Activated T-cell treated with anti-CD3 and anti-CD28 coated beads, Interleukin-2, amount 50 U/mL, for 48 hours (primary cell): ENCODE measurements at places on chromosomes 1 and 21.

DNA sequence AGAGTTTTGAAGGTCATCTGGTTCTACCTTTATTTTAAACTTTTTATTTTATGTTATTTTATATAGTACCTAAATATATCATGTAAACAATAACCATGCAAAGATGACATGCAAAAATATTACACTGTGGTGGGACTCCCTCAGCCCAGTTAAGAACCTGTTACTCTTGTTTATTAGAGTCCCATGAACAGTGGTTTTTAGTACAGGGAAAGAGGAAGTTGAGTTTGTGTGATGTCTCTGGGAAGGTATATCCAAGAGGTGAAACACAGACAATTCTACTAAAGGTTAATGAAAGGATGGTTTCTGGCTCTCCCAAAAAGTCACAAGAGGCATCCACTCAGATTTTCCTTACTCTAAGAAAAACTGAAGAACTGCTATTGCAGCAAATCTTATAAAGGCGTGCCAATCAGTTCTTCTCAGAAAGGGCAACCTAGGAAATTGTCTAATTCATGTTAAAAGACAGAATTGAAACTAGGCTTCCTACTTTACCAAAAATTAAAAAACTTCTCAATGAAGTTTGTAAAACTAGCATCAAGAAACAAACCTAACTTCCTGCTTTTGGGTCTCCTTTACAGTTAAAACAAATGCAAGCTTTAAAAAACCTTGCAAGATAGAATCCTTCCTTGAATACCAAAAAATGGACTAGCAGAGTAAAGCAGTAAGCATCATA is 19.9 kb downstream of the GFI1 start:
- no peak for DNase-seq

GRCh38 chr1:182674346-182675246 is 9.8 kb downstream of the RGS8 start:
- DNase-seq, result no peak

- DNase-seq, result no peak
These were observed 241.7 kb downstream of the USH2A start for GRCh38 chr1:216181590-216181989.

DNA sequence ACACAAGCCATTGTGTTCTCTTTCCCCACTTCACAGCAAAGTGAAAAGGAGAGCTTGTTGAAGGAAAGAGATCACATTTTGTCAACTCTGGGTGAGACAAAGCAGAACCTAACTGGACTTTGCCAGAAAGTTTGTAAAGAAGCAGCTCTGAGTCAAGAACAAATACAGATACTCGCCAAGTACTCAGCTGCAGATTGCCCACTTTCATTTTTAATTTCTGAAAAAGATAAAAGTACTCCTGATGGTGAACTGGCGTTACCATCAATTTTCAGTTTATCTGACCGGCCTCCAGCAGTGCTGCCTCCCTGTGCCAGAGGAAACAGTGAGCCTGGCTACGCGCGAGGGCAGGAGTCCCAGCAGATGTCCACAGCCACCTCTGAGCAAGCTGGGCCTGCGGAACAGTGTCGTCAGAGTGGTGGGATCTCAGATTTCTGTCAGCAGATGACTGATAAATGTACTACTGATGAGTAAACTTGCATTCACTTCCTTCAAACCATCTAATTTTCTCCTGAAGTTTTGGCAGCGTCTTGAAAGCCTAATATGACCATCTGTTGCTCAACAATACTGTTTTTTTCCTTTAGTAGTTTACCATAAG is 43.7 kb downstream of the BACH1 start:
- peak; percentile 82 for DNase-seq

GRCh38 chr21:26148071-26148839 is 22.3 kb downstream of the APP start:
- DNase-seq, result no peak

DNA sequence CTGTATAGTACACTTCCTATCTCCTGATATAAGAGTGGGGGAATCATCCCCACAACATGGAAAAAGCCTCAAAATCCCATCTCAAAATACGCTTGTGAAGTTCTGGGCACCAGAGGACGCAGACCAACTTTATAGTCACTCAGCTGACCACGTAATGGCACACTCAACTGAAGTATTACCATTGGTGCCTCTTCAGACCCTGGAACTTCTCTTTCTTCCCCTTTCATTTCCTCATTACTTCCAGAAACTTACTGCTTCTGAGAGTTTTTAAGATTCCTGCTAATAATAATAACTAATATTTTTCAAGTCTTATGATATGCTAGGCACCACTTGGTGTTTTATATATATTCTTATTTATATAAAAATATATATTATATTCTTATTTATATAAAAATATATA is 202.6 kb downstream of the PTPRC start:
- DNase-seq, result no peak

DNA sequence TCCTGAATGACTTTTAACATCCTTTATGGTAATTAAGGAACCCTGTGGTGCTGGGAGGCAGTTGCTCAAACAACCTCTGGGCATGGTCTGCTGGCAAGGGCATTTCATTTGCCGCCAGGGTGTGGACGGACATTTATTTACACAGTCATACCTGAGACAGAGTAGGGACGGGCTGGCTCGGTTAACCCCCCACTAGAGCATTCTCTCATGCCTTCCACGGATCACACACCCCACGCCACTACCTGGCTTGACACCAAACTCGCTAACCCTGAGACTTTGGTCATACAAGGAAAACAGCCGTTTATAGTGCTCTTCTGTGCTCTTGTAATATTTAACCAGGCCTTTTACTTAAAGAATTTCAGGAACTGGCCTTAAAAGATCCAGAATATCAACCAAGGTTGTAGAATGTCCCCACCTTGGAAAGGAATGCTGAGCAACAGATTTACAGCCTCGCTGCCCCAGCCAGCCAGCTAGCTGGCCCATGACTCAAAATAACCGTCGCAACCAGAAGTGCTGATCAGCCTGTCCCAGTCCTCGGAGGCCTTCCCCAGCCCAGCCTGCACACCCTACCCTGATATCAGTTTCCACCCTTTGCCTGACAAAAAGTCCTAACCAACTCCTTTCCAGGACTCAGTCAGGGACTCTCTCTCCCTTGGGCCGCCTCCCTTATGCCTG is 6.5 kb upstream of the PDXK start:
- no peak for DNase-seq

DNA sequence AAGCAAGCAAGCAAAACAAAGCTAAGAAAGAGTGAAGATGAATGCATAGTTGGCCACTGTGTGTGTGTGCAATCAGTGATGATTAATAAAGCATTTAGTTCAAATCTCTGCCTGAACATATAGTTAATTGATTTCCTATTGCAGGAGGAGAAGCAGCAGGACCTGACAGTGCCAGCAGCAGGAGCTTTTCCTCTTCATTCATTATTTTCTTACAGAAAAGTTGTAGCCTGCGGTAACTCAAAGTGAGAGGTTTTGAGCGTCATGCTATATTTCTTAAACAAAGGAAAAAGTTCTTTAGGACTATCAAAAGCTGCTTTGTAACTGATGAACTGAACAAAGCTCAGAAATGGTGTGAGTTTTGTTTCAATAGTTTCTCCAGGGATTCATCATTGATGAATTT is 379.9 kb downstream of the PTBP2 start:
- no peak for DNase-seq

DNA sequence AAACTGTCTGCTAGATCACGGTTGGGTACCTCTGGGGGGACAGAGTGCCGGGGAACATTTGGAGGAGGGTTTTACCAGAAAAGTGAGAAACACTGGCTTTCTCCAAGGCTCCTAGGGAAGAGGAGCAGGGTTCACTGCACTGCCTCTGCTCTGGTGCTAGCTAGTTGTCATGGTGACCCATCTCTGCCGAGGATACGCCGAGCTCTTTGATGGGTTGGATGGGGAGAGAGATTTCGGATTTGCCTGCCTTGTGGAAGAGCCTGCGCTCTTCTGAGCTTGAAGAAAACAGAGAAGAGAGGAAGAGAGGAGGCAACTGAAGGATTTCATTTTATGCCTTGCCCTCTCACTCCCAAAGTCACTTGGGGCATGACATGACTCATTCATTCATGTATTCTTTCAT is 92.1 kb downstream of the NAV1 start:
- DNase-seq, result no peak

- no peak for DNase-seq
These were observed 245.4 kb downstream of the TNR start for GRCh38 chr1:175498002-175498401.

DNA sequence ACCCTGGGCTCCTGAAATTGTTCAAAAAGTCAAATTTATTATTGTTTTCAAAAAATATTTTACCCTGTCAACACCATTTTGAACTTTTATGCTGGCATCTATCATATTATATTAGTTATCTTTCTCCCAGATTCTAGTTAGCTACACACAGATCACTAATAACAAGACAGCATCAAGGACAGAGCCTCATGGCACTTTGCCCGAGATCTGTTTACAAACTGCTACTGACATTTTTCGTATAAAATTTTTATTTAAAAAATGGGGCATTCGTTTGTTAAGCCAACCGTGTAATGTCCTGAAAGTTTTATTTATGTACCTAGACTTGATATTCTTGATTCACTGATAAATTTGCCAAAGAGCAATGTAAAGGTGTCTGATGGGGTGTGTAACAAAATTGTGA is 78.1 kb downstream of the PLPPR5 start:
- no peak for DNase-seq

DNA sequence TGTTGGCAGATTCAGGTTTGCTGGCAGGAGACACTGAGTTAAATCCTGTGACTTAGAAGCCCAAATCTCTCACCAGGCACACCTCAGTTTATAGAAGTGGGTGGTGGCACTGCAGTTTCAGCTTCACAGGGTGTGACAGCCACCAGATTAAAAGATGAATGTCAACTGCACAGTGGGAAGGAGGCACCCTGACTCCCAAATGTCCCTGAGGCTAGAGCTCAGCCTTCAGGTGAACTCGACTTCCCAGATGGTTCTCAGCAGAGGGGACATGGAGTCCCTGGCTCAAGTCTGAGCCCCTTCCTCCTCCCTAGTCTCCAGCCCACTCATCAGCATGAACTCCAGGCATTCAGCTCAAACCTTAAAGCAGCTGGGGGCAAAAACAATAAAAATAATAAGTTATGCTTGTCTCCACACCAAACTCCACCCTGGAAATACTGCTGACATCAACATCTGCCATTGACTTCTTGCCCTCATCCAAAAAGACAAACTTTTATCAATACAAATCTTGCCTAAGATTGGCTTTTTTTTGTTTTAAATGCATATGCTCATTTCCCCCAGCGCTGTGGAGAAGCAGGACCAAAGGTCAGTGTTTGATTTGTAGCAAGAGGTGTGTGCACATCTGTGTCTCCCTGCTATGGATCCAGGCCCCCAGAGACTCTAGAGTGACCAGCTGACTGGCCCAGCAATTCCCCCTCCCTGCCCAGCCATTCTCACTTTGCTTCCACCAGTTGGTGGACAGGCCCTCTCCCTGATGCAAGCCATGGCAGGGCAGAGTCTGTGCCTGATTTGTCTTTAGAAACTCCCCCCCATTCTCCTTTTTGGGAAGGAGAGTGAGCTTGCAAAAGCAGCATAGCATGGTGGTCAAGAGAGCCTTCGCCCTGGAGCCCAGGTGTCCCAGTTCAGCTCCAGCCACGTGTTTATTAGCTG is 18.5 kb upstream of the S100A7 start:
- no peak for DNase-seq

DNA sequence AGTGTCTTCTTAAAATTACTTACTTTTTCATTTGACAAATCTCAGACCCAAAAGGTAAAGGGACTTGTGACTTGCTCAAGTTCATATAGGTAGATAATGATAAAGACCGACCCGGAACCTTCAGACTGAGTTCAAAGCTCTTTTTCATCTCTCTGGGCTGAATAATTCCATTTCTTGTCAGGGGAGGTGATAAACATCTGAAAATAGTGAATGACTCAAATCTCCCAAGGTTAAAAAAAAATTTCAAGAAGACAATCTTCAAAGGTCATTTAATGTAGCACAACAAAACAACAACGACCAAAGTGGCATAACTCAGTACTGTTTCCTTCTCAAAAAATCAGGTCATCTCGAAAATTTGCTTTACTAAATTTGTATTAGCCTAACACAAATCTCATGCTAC is 20.6 kb downstream of the LUZP1 start:
- DNase-seq, result no peak

DNA sequence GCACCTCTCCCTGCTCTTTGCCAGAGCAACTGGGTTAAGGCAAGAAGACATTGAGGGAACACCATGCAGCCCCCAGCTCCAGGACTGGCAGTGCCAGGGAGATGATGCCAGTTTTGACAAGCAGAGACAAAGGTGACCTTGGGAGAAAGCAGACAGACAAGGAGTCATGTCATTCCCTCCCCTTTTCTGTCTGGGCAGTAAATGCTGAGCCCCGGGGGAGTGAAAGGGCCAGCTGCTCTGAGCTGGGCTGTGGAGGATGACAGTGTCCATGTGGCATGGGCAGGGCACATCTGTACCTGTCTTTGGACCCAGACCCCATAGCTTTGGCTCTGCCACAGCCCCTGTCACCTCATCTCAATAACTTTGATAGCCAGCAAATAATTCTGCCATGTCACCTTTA is 24.2 kb downstream of the PLEKHA6 start:
- no peak for DNase-seq

DNA sequence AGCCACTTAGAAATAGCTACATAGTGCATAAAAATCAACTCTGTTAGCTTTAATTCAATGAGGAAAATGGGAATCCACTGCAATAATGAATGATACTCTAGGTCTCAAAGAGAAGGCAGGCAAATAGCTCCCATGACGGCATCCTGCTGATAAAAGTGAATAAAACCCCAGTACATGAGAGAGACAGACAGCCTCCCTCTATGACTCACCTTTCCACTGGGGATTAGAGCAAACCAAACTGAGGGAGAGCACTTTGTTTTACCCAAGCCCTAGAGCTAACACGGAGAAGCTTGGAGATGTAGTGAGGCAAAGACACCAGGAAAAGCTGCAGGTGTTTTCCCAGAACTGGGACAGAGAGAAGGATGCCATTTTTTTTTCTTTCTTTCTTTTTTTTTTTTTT is 621.9 kb downstream of the LRRIQ3 start:
- DNase-seq, result no peak

DNA sequence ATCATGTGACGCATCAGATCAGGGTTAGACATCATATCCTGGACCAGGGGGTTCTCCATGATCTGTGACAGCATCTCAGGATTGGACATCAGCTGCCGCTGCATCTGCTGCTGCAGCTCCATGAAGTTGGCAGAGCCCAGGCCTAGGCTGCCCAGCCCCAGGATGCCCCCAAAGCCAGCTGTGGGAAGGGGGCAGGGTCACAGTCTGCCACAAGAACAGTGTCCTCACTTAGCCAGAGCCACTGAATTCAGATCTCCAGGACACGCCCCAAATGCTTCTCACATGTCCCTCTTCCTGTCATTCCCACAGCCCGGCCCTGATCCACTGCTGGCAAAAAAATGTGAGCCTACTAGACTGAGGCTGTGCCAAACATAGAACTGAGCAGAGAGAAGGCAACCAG is 3.2 kb downstream of the UBQLN4 start:
- DNase-seq, result no peak

DNA sequence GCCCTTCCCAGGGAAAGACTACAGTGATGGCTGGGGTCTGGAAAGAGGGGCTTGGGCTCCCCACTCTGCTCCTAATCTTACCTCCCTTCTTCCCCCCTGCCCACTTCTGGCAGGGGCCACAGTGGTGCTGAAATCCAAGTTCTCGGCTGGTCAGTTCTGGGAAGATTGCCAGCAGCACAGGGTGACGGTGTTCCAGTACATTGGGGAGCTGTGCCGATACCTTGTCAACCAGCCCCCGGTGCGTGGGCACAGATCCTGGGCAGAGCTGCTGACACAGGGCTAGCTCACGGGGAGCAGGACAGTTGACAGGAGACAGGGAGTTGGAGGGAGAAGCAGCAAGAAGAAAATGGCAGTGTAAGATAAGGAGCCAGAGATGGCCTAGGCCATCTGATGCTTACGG is 2.4 kb downstream of the SLC27A3 start:
- no peak for DNase-seq
